ENCODE measurements at places on chromosomes 3 and 15.

DNA sequence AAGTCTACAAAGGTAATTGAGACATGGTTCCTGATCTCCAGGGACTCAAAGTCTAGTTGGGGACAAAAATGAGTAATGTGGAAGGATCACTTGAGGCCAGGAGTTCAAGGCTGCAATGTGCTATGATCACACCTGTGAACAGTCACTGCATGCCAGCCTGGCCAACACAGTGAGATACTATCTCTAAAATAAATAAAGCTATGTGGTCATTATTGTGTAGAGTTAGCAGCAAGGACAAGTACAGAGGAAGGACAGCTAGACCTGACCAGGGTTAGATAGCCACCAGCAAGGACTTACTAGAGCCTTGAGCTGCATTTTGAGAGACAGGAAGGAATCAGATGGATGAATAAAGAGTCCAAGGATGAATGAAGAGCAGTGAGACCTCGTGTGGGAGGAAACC, 166.5 kb downstream of the MINAR1 start:
- H3K27ac ChIP-seq: no peak overlapping the region
- no peaks in the 10 kb centered on the region for H3K36me3 ChIP-seq
- H3K4me3 ChIP-seq: no peak overlapping the region
- H3K27me3 ChIP-seq: no peaks in the 10 kb centered on the region
- H3K4me1 ChIP-seq: no peaks in the 10 kb centered on the region
- no peak for DNase-seq

DNA sequence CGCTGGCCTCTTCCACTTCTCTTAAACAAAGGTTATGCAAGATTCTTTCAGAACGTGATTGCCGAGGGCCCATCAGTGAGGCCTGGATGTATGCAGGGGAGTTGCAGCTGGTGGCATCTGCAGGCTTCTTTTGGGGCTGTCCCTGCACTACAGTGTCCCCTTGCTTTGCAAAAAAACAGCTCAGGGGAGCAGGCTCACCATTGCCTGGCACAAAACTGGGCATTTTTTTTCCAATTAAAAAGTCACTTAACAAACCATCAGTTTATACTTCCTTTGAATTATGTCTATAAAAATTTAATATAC, 148.6 kb downstream of the ATP10A start:
- H3K36me3 ChIP-seq: no peaks in the 10 kb centered on the region
- H3K4me1 ChIP-seq: no peaks in the 10 kb centered on the region
- no peak overlapping the region for H3K4me3 ChIP-seq
- no peak overlapping the region for H3K27ac ChIP-seq
- no peaks in the 10 kb centered on the region for H3K27me3 ChIP-seq
- DNase-seq: no peak

DNA sequence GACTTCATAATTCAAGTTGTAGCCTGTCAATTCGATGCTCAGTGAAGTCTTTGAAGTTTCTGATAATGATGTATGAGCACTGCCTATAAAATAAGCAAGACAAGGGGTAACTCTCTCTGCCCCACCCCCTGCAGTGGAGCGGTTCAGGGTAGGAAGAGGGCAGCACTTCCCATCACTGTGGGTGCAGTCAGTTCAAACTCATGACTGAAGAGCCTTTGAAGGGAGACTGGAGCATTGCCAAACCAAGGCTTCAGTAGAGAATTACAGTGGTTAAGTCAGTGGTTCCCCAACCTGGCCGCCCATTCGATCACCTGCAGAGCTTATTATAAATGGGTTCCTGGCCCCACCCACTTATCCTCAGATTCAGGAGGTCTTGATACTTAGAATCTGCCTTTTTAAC, 190.6 kb downstream of the SHQ1 start:
- H3K36me3 ChIP-seq: no peaks in the 10 kb centered on the region
- DNase-seq: no peak
- H3K27ac ChIP-seq: no peak overlapping the region
- H3K4me3 ChIP-seq: no peak overlapping the region
- H3K27me3 ChIP-seq: no peaks in the 10 kb centered on the region

GRCh38 chr3:40731445-40731844, 206.7 kb downstream of the ZNF621 start:
- DNase-seq: no peak
- no peaks in the 10 kb centered on the region for H3K27me3 ChIP-seq

GRCh38 chr3:33652736-33653135, 65.3 kb downstream of the CLASP2 start:
- DNase-seq: no peak
- H3K4me1 ChIP-seq: no peaks in the 10 kb centered on the region
- H3K36me3 ChIP-seq: no peaks in the 10 kb centered on the region
- H3K27me3 ChIP-seq: no peaks in the 10 kb centered on the region

GRCh38 chr3:124079912-124080276, 88.0 kb upstream of the ROPN1 start:
- no peak overlapping the region for H3K27ac ChIP-seq
- H3K4me1 ChIP-seq: peaks cover 5% of the 10 kb centered on the region
- no peak overlapping the region for H3K4me3 ChIP-seq
- no peaks in the 10 kb centered on the region for H3K36me3 ChIP-seq

Measured in uterus (tissue), 4 donors.